Fibroblast of lung (primary cell): ENCODE measurements at places on chromosomes 4 and X. TPM values are rescaled to one million over a fixed set of nuclear protein-coding genes. Genes with fewer than 3 reads are reported as not detected.

DNA sequence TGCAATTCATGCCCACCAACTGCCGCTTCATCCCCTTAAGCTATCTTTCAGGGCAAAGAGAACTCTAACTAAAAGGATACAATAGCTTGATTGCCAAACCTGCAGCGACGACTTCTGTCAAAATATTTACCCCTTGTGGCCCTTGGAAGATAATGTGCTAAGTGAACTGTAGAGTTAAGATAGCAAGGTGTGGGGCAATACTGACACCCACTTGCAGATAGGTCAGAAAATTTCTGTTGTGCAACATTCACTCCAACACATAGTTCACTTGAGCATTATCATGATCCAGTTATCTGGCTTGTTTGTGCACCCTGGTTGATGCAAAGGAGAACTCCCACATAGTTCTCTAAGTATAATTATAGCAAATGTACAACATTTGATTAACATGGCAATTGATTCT is 55.6 kb downstream of the RHOXF2B start:
- H3K4me1 ChIP-seq, result no peaks in the 10 kb centered on the region
- H3K27ac ChIP-seq, result no peak overlapping the region
- H3K4me3 ChIP-seq, result no peak overlapping the region
- no peaks in the 10 kb centered on the region for H3K36me3 ChIP-seq

- no peak overlapping the region for H3K27ac ChIP-seq
- no peaks in the 10 kb centered on the region for H3K4me1 ChIP-seq
- no peak overlapping the region for H3K4me3 ChIP-seq
- H3K27me3 ChIP-seq, result no peaks in the 10 kb centered on the region
- peaks cover 9% of the 10 kb centered on the region for H3K36me3 ChIP-seq
These were observed 18.3 kb downstream of the LARP7 start for GRCh38 chr4:112655270-112655669.

GRCh38 chr4:110034026-110034393 is 121.3 kb downstream of the EGF start:
- no peak overlapping the region for H3K4me3 ChIP-seq
- no peak for DNase-seq
- H3K27me3 ChIP-seq, result no peaks in the 10 kb centered on the region
- H3K27ac ChIP-seq, result no peak overlapping the region

GRCh38 chr4:98976716-98977115 is 18.8 kb upstream of the METAP1 start:
- DNase-seq, result no peak
- no peaks in the 10 kb centered on the region for H3K4me1 ChIP-seq
- no peak overlapping the region for H3K27ac ChIP-seq
- H3K4me3 ChIP-seq, result no peak overlapping the region

DNA sequence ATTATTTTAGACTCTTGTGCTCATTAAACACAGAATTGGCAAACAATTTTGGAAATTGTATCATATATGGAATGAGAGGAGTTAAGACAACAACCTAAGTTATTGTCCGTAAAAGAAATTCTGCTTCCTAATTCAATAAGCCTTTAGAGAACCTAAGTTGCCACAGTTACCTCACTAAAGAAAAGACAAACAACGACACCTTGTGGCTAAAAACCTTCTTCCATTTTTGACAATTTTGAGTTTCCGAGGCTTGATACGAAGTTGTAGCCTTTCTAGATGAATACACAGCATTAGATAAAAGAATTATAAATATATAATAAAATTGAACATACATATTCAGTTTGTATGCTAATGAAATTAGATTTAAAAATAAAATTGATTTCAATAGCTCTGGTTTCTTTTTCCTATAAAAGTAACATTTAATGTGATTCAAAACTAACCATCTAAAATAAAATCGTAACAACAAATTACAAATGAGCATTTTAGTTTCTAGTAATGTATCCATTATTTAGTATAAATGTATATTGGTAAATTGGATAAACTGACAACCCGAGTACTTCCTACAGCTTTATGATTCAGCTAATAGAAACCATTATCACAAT is 275.1 kb downstream of the GPM6A start:
- H3K36me3 ChIP-seq, result no peaks in the 10 kb centered on the region
- no peak overlapping the region for H3K4me3 ChIP-seq

Gene GALNTL6
- under 0.01 TPM in 1 of 2 replicates, not detected in the other for total RNA-seq

Gene FABP2
- not detected in 2 replicates for total RNA-seq
